ENCODE measurements at places on chromosomes 7 and 10.

DNA sequence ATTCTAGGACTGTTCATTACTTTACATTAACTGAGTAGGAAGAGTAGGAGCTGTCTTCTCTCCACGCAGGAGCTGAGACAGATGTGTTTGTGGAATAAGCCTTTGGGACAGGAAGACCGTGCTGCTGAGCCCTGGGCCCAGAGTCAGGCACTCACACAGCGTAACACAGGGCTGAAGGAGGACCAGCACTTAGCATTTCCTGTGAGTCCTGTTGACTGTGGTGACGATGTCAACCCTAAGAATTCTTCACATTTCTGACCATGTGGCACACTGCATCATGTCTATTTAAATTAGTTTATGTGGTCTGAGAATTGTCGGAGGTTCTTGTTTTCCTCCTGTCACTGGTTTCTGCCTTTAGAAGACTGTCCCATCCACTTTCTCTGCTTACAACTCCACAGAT, 117.2 kb downstream of the PIP4K2A start:
- DNase-seq = no peak

DNA sequence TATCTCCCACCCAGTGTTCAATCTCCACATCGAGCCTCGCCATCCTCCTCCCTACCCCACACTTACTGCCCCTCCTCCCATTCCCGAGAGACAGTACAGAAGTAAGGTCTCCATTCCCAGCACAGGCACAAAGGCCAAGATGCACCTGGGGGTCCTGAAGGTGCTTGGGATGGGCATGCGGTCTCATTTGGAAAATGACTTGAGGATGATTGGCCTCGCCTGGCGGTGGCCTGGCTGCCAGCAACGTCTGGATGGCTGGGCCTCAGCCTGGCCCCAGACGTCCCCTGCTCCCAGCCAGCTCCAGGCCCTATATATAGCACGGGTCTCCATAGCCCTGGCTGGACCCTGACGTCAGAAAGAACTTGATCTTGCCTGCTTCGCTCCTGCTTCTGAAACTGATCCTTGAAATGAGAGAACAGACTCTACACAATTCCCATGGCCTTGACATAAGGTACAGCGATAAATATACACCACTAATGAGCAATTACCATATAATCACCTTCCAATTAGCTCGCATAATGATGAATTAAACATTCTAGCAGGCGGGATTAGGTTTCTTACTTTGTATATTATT, 11.8 kb downstream of the EMX2 start:
- DNase-seq = no peak

GRCh38 chr10:21068026-21068656, 171.0 kb upstream of the NEBL start:
- no peak for DNase-seq

GRCh38 chr10:74669210-74669609, 157.2 kb upstream of the KAT6B start:
- DNase-seq = no peak

DNA sequence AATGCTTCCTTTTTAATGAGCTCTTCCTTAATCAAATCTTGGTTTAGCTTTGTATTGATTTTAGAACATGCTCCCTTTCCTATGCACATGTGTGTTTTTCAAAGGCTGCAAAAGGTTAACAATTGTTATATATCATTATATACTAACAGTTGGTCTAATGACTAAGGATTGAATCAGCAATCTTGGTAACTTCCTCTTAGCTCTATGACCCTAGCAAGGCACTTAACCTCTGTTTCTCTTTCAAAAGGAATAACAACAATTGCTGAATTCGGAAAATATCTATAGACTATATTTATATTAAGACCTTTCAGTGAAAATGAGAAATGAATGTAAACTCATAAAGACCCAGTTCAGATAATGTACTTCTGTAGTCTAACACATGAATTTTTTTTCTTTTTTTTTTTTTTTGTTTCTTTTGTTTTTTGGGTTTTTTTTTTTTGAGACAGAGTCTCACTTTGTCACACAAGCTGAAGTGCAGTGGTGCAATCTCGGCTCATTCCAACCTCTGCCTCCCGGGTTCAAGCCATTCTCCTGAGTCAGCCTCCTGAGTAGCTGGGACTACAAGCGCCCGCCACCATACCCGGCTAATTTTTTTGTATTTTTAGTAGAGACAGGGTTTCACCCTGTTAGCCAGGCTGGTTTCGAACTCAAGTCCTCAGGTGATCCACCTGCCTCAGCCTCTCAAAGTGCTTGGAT, 48.8 kb downstream of the HOXA1 start:
- DNase-seq = no peak

DNA sequence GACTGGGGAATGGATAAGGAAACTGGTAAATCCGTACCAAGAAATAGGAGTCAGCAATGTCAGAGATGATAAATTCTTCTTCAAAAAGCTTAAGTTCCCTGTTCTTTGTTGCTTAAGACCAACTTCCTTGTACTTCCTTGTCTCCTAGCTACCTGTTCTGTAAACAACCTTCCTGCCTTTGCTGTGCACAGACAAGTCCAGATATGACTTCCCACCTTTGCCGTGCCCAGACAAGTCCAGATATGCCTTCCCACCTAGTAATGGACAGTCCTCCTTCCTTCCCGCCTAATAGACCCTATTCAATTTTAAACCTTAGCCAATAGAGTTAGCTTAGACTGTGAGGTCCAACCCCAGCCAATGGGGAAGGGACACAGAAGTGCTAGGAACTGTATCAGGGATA, 2.5 kb upstream of the ZNF33A start:
- no peak for DNase-seq

- DNase-seq = no peak
These were observed 1392.4 kb upstream of the CELF2 start for GRCh38 chr10:9625304-9625703.

GRCh38 chr7:150962290-150962552, 15.9 kb downstream of the KCNH2 start:
- no peak for DNase-seq

- DNase-seq = no peak
These were observed 29.8 kb downstream of the LEP start for GRCh38 chr7:128270826-128271272.

DNA sequence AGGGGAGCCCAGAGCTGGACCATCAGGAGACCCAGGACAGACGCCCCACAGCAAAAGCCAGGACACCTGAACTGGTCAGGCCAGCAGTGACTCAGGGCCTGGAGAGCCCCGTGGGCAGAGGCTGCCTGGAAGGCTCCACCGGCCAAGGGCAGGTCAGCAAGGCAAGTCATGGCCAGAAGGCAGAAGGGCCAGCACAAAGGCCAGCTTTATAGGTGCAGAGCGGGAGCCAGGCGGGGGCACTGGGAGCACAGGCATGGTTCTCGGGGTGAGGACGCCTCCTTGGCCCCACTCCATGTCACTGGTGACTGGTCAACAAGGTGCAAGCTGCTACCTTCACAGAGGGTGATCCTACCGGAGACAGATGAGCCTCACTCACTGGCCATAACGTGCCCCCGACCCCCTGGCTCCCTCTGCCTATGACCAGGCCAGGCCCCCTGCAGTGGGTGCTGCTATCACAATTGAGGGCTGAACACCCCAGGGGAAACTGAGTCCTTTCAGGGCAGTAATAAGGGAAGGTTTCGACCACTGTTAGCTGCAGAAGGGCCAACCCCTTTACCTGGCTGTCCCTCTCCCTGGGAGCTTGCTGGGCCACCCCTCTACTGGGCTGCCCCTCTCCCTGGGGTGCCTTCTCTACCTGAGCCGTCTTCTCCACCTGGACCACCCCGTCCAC, 317.4 kb downstream of the PTPRN2 start:
- no peak for DNase-seq

DNA sequence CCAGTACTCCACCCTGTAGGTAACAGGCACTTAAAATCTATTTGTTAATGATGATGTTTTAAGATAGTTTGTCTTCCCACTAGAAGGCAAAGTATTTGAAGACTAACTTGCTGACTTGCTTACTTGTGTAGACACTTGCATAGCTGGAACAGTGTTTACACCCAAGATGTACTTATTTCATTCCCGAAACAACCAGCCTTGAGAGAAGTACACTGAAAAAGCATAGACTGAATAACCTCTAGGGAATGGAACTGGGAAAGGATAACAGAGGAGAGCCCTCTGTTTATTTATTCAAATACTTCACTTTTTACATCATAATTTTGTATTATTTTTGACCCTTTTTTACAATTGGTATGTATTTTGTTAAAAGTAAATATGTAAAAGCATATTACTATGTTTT, 33.1 kb upstream of the TMEM26 start:
- DNase-seq = no peak

- DNase-seq = no peak
These were observed at the start of gene COL17A1 for GRCh38 chr10:104085801-104086400. Gene COL17A1, minus strand, starts transcription at chr10:104085880. Its CDS starts 5,207 bp downstream, at chr10:104080673.

- DNase-seq = no peak
These were observed 133.5 kb downstream of the GALNT11 start for GRCh38 chr7:152158801-152159587.

GRCh38 chr10:101028446-101029337, 2.2 kb downstream of the PDZD7 start:
- DNase-seq = no peak

DNA sequence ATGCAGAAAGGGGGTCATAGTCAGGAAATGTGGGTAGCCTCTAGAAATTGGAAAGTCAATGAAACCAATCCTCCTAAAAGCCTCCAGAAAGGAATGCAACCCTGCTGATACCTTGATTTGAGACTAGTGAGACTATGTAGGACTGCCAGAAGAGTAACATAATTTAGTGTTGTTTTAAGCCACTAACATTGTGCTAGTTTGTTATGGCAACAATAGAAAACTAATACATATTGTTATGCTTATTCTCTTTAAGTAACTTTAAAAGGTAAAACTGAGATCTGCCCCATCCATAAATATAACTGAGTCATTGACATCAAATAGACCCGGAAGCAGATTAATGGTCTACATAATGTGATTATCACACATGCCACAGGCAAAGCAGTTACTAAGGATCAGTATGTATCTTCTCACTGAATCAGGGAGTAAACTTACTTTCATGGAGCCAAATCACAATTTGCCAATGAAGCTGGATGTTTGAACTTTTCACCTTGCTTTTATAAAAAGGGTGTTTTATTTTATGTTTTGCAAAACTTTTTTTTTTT, 146.4 kb upstream of the TMEM106B start:
- no peak for DNase-seq

DNA sequence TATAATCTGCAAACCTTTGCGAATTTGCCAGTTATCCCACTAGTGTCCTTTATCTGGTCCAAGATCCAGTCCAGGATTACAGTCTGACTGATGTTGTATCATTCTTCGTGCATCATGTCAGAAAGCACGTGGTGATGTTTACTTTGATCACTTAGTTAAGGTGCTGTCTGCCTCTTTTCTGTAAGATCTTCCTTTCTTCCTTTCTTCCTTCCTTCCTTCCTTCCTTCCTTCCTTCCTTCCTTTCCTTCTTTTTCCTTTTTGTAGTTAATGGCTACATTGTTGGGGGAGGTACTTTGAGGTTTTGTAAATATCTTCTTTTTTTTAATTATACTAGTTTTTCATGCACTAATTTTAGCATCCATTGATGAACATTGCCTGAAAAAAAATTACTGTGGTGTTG, 80.3 kb downstream of the LCOR start:
- DNase-seq = no peak

DNA sequence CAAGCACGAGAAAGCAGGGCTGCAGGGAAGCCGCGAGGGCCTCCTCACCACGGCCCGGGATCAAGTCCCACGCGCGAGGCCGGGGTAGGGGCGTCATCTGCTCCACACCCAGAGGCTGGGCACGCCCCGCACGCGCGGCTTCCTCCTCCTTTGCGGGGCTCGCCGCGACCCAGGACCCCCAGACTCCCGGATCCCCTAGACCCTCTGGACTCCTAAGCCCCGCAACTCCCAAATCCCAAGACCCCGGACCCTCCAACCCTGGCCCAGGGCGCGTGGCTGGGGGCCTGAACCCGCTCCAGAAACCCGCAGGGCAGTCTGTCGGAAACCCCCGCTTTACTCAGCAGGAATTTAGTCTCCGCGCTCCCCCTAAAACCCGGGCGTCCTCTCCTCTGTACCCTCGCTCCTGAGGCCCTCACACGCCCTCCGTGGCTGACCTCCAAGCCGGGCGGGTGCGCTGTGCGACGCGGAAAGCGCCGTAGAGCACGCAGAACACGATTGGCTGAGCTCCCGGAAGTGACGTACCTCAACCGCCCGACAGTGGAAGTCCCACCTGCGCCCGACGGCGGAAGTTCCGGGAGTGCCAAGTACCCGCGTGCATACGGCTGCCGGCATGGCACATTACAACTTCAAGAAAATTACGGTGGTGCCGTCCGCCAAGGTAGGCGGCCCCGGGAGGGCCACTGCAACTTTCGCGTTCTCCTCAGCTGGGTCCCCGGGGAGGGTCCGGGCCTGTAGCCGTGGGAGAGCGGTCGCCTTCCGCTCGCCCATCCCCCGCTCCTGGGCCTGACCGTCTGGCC, at the start of gene GTPBP4:
Gene GTPBP4 (plus strand): TSS at position 565 of the 797 bp plus-strand sequence. CDS start 46 bp downstream, at position 611.
- DNase-seq = peak; percentile 97

DNA sequence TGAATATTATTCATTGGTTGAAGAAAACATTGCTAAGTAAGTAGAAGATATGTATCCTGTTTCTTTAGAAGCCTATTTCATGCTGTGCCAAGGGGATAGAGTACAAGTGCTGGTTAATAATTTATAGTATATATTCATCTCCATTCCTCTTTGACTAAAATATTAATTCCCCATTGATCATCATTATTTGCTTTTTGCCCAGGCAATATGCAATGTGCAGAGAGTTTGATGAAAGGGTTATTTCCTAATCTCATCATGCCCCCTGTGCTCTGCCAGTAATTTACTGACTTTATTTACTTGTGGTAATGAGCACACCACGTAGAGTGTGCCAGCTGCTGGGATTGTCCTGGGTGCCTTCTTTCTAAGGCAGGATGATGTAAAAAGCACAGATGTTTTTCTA, 180.9 kb downstream of the REEP3 start:
- no peak for DNase-seq

GRCh38 chr7:45211958-45212357, 54.4 kb downstream of the RAMP3 start:
- no peak for DNase-seq

- no peak for DNase-seq
These were observed 116.2 kb downstream of the SH3PXD2A start for GRCh38 chr10:103739039-103739764.

DNA sequence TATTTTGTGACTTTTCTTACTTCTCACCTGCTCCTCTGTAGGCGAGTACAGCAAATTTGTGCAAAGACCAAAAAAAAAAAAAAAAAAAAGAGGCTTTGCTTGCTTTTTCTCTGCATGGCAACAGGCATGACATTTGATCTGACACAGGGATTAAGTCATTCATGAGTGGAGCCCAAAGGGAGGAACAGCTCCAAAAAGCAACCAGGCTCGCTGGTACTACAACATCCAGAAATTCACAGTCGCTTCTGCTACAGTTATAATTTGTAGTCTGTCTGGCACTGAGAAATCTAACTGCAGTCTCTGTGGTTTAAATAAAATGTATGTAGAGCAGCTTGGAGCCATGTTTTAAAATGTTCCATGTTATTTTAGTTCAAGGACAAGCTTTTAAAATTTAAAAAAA, 31.7 kb downstream of the MKX start:
- DNase-seq = no peak

Data from stimulated activated CD8-positive, alpha-beta memory T cell treated with anti-CD3 and anti-CD28 coated beads, Interleukin-7, amount 100 ng/mL, for 48 hours (primary cell).